Lung microvascular endothelial cell (primary cell): ENCODE measurements at places on chromosomes 12 and 14. TPM values are rescaled to one million over a fixed set of nuclear protein-coding genes. Genes with fewer than 3 reads are reported as not detected.

SERPINA9 gene
- not detected in 2 replicates for total RNA-seq

TNS2 gene
- 15.9 and 18.3 TPM in 2 replicates for total RNA-seq

KIF26A gene
- total RNA-seq, result 6.1 and 24.0 TPM in 2 replicates

EML5 gene
- total RNA-seq, result under 0.01 TPM in 2 replicates

LRRC43 gene
- 0.44 and 0.99 TPM in 2 replicates for total RNA-seq

TSPAN9 gene
- 74.1 and 83.7 TPM in 2 replicates for total RNA-seq

CD163L1 gene
- total RNA-seq, result 3.2 and 10.2 TPM in 2 replicates

NRIP2 gene
- not detected in 2 replicates for total RNA-seq

CISTR gene
- not detected in 2 replicates for total RNA-seq

SMCO2 gene
- total RNA-seq, result 0.20 and 0.22 TPM in 2 replicates

TMEM229B gene
- 0.40 and 0.44 TPM in 2 replicates for total RNA-seq

RPL10L gene
- not detected in 2 replicates for total RNA-seq

SERPINA6 gene
- total RNA-seq, result not detected in 2 replicates

ACSM4 gene
- not detected in 2 replicates for total RNA-seq

SERPINA1 gene
- not detected in 2 replicates for total RNA-seq

SLCO1B1 gene
- not detected in 2 replicates for total RNA-seq

TMEM132C gene
- not detected in 2 replicates for total RNA-seq

LRRIQ1 gene
- total RNA-seq, result under 0.01 TPM in 2 replicates

AKAP3 gene
- total RNA-seq, result 0.20 and 1.3 TPM in 2 replicates

RASAL1 gene
- not detected in 2 replicates for total RNA-seq

GPRC5D gene
- under 0.01 TPM in 1 of 2 replicates, not detected in the other for total RNA-seq

CLEC4E gene
- not detected in 2 replicates for total RNA-seq

SH2B3 gene
- total RNA-seq, result 33.3 and 34.7 TPM in 2 replicates
